ENCODE measurements at places on chromosomes 6 and 20.

DNA sequence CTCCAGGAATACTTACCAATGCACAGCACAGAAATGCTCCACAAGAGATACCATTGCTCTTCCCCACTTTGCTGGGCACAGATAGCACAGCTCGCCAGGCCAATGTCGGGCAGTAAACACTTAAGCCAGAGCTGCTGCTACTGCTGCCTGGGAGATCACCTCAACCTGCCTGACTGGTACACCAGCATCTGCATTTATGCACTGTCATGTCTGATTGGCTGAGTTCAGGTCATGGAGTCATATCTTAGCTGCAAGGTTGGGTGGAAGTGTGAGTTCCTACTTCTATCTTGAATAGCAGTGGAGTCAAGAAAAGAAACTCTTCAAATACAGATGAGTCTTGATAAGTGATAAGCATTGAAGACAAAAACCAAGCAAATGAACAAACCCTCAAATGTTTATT is 10.9 kb upstream of the ADGRF4 start:
- DNase-seq, result no peak

GRCh38 chr6:33211666-33212422 is 3.5 kb downstream of the RING1 start:
- DNase-seq, result no peak

- DNase-seq, result no peak
Observed at GRCh38 chr20:57162362-57162652, 104.1 kb downstream of the BMP7 start.

GRCh38 chr6:143059663-143060353 is 881 bp upstream of the AIG1 start:
- DNase-seq, result peak; percentile 64

- no peak for DNase-seq
Observed at GRCh38 chr6:159121486-159121885, 47.7 kb upstream of the FNDC1 start.

DNA sequence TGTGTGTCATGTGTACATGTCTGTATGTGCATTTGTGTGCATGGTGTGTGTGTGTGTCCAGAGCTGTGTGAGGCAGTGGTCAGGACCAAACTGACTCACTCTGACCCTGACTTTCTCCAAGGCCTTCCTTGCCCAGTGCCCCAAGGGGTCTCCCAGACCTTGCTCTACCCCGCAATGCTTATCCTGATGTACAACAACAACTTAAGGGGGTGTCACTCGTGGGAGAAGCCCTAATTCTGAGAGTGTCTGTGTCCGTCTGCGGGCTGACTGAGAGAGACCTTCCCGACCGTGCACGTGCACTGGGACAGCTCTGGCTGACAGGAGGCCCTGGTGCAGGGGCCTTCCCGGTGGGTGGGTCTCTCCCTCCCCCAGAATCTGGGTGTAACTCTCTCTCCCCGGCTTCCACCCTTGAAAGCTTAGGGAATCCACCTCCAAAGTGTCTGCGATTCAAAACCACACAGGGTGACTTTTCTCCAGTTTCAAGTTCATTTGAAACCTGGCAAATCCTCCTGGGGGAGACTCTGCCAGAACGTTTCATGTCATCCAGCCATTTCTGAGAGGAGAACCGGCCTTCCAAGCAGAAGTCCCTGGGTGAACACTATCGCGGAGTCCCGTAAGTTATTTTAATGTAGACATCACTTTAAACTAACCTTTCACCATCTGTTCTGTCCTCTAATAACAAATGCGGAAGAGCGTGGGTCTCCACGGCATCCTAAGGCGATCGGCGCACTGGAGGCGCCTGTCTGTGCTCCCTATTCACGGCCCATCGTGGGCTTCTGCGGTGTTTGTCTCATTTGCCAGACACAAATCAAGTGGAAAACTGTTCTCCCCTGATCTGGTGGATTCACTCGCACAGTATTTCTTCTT is 225.5 kb downstream of the TAF4 start:
- DNase-seq, result no peak

- no peak for DNase-seq
Observed at GRCh38 chr6:158357570-158358216, 45.4 kb downstream of the TULP4 start.

- no peak for DNase-seq
Observed at GRCh38 chr6:2767657-2768524, 2.7 kb downstream of the WRNIP1 start.

GRCh38 chr20:54047048-54047447 is 23.3 kb downstream of the BCAS1 start:
- DNase-seq, result no peak

DNA sequence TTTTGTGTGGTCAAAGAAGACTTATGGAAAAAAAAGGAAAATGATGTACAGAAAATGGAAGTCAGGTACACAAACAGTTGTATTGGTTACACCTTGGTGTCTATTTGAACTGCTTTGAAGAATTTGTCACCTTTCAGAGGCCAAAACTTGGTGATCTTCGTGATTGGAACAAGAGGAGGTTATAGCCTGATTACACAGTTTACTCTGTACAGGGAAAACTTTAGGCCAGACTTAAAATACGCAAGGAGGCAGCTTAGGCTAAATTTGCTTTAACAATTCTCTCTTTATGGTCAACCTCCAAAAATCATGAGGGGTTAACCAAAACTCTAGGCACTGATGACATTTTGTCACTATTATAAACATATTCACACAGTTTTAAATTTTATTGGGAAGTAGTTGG is 353.7 kb downstream of the PRKN start:
- no peak for DNase-seq

DNA sequence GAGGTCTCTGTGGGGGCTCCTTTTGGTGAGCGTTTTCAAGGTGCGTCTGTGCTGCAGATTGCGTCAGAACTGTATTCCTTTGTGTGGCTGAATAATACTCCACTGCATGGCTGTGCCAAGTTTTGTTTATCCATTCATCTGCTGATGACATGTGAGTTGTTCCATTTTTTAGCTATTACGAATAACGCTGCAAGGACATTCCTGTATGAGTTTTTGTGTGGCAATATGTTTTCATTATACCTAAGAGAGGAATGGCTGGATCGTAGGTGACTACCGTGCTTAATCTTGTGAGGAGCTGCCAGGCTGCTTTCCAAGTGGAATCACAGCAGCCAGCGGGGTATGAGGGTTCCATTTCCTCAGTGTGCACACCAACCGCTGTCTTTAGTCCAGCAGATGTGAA is 1.1 kb upstream of the DACT2 start:
- no peak for DNase-seq

DNA sequence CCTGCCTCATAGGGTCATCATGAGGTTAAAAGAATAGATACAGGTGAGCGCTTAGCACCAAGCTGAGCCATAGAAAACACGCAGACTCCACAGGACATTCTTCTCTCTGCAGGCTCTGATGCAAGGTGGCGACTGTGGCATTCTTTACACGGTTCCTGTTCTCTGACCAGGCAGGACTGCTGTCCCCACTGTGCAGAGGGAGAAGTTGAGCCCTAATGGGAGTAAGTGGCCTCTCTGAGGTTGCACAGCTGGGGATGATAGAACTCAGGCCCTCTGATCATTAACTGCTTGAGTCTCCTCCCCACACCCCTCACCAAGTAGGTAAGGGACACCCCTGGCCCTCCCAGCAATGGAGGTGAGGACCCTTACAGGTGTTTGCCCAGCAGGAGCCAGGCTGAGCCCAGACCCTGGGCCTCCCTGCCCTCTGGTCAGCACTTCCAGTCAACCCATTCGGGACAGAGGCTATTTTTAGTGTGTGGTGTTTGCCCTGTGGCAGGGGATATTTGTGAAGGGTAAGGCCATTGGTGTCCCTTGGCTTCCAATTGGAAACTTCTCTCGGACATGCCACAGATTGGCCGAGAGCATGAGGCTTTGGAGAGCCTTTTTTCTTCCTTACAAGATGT is 116.8 kb downstream of the VEGFA start:
- no peak for DNase-seq

DNA sequence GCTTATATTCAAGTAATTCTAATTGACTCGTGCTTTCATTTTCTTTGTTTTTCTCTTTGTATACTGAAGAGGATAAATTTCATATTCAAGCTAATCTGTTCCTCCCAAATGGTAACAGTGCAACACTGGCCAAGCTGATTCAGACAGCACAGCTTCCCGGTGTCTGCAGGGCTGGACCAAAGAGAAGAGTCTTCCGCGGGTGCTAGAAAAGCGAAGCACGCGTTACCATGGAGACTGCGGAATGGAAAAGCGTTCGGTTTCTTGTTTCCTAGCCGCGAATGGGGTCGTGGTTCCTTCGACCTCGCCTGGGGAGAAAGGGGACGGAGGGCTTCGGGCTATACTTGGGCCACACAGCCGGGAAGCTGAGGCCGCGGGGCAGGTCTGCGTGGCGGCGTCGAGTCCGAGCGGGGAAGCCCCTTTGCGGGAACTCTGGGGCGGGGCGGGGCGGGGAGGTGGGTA is 6.2 kb upstream of the ZNF311 start:
- DNase-seq, result no peak

- DNase-seq, result peak; percentile 42
Observed at GRCh38 chr6:85494547-85495536, 45.0 kb downstream of the NT5E start.

DNA sequence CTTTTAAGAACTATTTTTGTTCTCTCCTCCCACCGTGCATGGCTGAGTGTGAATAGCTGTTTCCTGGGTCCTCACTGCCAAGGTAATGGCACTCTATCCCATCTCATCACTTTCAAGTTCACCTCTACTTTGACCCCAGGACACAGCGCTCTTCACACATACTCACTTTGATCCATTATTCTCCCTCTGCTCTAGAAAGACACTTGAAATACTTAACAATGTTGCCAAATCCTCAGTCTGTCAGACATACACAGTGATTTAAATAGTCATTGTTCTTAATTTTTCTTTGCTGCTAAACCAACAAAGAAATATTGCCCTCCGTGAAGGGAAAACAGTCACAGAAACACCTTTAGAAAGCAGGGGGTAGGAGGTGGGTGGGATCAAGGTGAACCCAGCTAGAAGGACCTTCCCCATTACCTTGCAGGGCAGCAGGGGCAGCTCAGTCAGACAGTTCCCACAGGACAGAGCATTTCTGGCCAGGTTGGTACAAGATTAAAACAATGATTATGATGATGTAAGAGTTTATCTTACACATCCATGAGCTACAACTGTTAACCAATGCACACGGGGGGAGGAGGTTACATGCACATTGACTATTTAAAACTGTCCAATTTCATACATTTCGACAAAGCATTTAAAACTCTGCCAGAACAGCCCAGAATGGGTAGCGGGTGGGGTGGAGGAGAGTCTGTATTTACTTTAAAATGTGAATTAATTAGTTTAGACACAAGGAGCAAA is 2.4 kb downstream of the SLC22A23 start:
- no peak for DNase-seq

- DNase-seq, result no peak
Observed at GRCh38 chr20:25081065-25081729, 744 bp downstream of the VSX1 start.
